ENCODE measurements at places on chromosomes 5 and 9.

- no peak for DNase-seq
Observed at GRCh38 chr5:137470111-137470920, 28.8 kb downstream of the SPOCK1 start.

- DNase-seq: no peak
Observed at GRCh38 chr5:15719784-15720183, 219.8 kb downstream of the FBXL7 start.

DNA sequence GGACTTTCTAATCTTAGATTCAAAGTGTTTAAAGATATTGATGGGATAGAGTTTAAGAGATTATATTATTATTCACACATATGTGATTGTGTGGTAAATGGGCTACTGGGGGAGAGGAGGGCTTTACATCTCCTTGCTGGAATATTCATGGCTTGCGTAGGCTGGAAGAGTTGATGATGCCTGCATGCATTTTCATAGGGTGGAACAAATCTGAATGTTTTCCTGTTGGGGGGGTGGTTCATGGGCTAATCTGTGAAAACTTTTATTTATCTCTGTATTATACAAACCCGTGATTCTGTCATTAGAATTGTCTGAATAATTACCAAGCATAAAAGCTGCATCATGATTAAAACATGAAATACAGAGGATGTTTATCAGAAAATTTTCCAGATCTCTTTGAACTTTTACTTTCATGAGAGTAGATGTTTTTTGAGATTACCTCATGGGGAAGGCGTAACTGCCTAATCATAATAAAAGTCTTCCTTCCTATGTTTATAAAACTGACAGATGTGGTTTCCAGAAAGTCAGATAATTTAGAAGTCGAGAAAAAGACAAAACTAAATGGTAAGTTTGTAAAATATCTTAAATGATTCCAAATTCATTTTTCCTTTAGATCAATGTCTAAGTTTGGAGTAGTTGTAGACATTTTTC lies 1185.4 kb upstream of the SEMA6A start:
- no peak for DNase-seq

DNA sequence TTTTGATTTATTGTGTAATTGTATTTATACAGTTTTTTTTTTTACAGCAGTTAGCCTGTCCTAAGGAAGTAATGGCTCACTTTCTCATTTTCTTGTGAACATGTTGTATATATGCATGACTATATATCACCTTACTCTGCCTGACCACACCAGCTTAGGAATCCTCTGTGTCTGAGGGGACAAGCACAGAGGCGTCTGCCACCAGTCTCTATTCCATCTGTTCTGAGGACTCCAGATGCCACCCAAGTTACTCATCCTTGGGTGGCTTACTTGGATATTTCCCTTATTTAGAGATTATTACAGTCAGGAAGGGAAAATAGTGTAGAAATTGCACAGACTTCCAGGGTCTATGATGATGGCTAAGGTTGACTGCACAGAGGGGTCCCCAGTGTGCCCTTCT lies 256.3 kb upstream of the C9orf72 start:
- DNase-seq: no peak

- DNase-seq: no peak
Observed at GRCh38 chr9:18493451-18493993, 19.6 kb downstream of the ADAMTSL1 start.

DNA sequence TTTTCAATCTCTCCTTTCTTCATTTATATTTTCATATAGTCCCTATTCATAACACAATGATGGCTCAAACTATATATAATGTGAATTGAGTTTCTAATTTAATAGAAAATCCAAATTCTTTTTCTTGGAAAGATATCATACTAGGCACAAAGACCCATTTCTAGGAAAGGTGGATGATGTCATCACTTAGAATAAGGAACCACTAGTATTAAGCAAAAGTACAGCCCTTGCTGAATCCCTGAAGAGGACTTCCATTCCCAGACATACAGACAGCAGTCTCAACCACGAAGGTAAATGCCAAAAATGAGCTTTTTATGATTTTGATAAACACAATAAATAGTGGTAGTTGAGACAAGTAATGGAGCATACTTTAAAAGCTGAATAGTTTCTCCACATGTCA lies 210.0 kb downstream of the FBN2 start:
- no peak for DNase-seq

- no peak for DNase-seq
Observed at GRCh38 chr5:78922879-78923621, 62.1 kb downstream of the ARSB start.

- no peak for DNase-seq
Observed at GRCh38 chr5:115453391-115454095, 91.0 kb downstream of the FEM1C start.

GRCh38 chr9:8860086-8860485 lies 1060.5 kb upstream of the DMAC1 start:
- DNase-seq: no peak

DNA sequence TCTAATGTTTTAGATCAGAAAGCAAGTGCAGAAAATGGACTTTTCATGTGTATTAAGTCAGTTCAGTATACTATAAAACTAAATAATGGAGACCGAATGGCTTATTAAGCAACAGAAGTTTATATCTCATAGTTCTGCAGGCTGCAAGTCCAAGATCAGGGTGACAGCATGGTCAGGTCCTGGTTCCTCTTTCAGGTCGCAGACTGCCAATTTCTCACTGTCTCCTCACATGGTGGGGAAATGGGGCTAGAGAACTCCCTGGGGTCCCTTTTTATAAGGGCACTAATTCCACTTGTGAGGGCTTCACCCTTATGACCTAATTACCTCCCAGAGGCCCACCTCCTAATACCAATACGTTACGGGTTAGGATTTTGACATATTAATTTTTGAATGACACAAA lies 48.7 kb downstream of the RICTOR start:
- DNase-seq: no peak

- no peak for DNase-seq
Observed at GRCh38 chr5:96691503-96692303, 29.5 kb downstream of the CAST start.

DNA sequence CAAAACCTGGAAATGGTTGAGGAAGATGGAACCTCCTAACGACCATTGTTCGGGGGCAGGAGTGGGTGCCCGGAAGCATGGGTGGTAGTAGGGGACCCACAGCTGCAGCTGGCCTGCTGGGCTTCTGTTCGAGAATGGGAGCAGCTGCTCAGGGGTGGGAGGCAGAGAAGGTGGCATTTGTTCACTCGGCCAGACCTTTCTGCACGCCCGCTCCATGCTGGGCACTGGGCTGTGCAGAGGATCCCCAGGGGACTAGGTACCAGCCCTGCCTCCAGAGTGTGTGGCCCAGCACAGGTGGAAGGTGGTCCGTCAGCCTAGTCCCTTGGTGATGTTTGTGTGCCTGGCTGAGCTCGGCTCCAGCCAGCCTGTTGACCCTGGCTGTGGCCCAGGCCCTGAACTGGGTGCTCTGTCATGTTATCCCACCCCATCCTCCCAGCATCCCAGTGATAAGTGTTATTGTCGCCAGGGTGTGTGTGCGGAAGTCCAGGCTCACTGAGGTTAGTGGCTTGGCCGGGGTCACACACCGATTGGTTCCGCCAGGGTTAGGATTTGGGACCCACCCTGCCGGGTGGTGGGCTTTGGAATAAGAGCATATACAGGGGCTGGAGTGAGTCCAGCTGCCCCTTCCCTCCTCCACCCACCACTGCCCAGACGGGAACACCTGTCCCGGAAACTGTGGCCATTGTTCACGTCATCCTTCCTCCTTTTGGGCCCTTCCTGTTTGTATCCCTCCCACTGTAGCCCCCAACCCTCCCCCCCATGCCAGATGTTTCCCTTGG lies 4.8 kb downstream of the N4BP3 start:
- DNase-seq: no peak

- DNase-seq: peak; percentile 44
Observed at GRCh38 chr5:172958331-172959046, 735 bp upstream of the RPL26L1 start.

DNA sequence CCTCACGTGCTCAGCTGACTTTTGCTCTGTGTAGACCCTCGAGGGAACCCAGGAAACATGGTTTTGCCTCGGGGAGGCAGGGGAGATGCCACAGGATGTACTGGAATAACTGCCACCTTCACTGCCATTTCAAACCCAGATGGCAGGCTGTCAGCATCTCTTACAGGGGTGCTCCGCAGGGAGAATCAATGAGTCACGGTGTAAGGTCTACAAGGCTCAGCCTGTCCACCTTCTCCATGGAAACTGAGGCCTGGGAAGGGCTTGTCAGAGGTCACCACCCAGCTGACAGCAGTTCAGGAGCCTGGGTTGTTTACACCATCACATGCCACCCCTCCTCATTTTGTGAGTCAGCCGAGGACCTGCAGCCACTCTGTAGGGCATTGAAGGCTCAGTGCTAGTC lies 30.8 kb downstream of the DAB2IP start:
- DNase-seq: no peak

DNA sequence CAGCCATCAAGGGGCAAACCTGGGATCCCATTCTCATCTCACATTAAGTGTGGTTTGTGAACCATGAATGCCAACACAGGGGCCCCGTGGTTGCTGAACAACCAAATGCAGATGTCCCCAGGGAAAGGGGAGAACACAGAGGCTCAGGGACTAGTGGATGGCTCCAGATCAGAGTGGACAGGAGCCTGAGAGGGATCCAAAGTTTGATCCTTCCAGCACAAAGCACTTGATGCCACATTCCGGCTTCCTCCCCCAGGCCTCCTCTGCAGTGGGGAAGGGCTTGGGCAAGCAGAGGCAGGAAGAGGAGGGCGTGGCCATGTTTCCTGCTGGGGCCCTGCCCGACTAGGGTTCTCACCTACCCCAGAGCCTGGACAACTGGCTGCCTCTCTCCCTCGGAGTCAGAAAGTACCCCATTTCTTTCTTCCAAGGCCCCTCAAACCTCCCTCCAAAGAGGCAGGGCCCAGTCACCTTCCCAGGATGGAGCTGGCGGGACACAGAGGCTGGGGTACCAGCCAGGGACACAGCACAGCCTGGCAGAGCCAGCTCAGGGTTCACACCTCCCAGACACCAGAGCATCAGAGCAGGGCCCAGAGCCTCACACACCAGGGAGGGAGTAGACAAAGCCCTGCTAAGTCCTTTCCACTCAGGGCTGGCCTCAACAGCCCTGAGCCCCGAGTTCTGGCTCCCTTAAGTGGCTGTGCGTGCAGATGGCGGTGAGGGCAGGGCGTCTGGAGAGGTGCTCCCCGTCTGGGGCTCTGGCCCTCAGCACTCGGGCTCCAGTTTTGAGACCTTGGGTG lies 4.3 kb upstream of the RNF44 start:
- no peak for DNase-seq

GRCh38 chr9:27194401-27195091 lies 85.5 kb downstream of the TEK start:
- no peak for DNase-seq

GRCh38 chr9:76732341-76732958 lies 31.8 kb upstream of the PCA3 start:
- DNase-seq: no peak

- no peak for DNase-seq
Observed at GRCh38 chr9:28234133-28234893, 661.0 kb upstream of the C9orf72 start.

DNA sequence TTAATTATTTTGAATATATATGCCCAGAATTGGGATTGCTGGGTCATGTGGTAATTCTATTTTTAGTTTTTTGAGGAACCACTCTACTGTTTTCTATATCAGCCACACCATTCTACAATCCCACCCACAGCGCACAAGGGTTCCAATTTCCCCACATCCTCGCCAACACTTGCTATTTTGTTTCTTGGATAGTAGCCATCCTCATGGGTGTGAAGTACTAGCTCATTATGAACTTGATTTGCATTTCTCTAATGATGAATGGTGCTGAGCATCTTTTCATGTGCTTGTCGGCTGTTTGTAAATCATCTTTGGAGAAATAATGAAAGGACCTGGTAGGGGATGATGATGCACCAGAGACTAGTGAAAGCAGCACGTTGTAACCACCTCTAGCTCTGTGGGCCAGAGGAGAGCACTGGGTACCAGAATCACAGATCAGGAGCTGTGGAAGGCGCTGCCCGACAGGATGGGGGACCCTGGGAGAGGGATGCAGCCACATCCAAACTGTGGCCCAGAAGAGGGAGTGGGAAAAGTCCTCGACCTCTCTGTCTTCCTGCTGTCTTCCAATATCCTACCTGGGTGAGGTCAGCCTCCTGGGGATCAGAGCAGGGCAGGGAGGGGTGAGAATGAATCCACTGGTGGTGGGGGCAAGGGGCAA lies 155.4 kb downstream of the RGS3 start:
- no peak for DNase-seq

DNA sequence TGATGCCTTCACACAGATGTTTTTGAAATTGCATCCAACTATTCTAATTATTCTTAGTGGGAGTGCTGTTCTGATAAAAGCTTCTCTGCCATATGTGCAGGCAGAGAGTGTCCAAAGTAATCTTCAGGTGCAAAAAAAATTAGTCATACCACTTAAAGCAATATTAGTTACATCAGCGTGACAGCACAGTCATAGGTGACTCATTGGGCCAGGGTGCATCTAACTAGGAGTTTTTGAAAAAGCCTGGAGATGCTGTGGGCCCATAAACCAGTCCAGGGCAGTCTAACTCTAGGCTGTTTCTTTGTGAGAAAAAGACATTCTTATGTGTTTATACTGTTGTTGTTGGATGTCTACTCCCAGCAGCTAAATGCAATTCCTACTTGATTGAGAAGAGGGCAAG lies 33.0 kb upstream of the C6 start:
- no peak for DNase-seq

- DNase-seq: no peak
Observed at GRCh38 chr9:16236882-16237281, 633.6 kb downstream of the BNC2 start.

DNA sequence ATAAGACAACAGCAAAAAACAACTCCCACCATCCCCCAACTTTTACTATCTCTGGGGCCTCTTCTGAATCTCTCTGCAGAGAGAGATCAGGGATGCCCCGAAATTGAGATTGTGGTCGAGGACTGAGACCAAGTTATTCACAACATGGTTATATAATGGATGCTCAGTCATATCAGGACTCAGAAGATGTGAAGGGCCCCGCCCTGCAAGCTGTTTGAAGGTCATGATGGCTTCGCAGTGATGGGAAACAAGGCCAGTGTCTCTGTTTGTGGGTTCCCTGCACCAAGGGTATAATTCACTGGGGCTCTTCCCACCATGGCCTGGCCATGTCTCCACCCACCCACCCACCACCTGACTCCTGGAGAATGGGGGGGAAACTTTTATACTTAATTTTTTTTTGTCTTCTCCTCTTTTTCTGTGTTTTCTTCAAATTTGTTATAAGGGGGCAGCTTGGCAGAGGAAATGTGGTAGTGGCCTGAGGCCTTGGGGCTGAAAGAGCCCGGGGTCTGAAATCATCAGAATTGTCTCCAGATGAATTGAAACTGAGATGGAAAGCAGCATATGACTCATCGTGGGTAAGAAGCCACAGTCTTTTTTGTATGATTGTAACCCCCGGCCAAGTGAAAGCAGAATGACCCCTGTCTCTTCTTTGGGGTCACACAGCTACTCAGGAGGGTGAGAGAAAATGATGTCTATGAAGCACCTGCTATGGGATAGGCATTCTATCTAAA lies 15.0 kb upstream of the TEX48 start:
- no peak for DNase-seq

- DNase-seq: no peak
Observed at GRCh38 chr5:1804001-1804690, 2.9 kb downstream of the NDUFS6 start.

DNA sequence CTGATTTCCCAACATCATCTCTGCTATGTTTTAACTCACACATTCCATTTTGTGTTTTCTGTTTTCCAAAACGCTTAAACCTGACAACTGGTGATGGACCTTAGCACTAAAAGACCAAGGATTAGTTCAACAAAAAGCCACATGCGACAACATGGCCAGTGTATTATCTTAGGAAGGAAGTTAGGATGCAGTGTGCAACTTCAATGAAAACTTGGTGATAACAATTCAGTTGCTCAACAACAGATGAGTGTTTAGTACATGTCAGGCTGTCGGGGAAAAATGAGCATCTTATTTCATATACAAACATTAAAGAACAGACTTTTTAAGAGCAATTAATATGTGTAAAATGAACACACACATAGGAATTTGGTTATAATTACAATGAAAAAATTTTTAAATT lies 780.0 kb downstream of the SEMA5A start:
- DNase-seq: no peak
